ENCODE measurements at places on chromosomes 7 and 10.

GRCh38 chr7:138980563-138981291 is 462 bp downstream of the KIAA1549 start:
- no peak for DNase-seq

- DNase-seq, result no peak
These were observed 124.9 kb downstream of the RNLS start for GRCh38 chr10:88458209-88458608.

- DNase-seq, result no peak
These were observed 49.6 kb downstream of the HIPK2 start for GRCh38 chr7:139728203-139728602.

DNA sequence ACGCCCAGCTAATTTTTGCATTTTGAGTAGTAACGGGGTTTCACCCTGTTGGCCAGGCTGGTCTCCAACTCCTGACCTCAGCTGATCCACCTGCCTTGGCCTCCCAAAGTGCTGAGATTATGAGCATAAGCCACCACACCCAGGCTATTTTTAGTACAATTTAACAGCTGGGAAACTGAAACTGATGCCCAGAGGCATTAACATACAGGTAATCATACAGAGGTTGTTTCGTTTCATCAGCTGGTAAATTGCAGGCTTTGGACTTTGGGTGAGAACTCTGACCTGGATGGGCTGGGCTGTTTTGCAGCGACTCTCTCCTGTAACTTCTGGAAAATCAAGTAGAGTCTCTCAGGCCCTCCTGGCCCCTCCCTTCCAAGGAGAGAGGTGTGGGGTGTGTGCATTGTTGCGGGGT is 6.2 kb upstream of the ACHE start:
- no peak for DNase-seq

- no peak for DNase-seq
These were observed 169.6 kb downstream of the EVX1 start for GRCh38 chr7:27412164-27412563.

- DNase-seq, result no peak
These were observed 13.2 kb downstream of the CPSF4 start for GRCh38 chr7:99451936-99452335.

All from CD4-positive, alpha-beta T cell (primary cell).